PC-9 (cell line): ENCODE measurements at places on chromosomes 6 and 20. TPM values are rescaled to one million over a fixed set of nuclear protein-coding genes. Genes with fewer than 3 reads are reported as not detected.

DNA sequence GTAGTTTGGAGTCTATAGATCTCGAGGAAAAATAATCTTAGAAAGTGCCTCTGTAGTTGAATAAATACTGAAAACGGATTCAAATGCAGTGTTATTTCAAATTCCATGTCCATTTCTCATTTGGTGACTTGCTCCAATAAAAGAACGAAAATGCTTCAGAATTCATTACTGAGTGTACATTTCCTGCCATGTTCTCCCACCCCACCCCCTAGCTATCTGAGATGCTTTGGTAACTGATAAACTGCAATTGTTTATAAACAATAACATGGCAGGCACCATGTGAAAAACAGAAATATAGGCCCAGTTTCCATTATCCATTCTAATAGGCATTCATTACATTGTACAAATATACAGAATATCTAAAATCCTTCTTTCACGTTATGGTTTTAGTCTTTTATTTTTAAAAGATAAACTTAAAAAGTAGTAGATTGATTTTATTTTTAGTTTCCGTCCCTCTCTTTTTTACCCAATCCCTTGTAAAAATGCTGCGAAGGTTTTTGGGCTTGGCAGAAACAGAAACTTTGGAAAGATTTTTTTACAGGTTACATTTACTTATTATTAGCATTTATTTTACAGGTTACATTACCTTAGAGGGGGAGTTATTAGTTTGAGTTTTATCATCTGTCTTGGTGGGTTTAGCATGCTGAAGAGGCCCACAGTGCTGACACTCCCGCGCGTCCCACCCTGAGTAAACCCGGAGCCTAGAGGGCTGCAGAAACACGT lies 1.5 kb downstream of the FAM162B start:
- DNase-seq: no peak
- H3K4me3 ChIP-seq: no peak overlapping the region
- no peaks in the 10 kb centered on the region for H3K27me3 ChIP-seq
- H3K36me3 ChIP-seq: no peaks in the 10 kb centered on the region

GRCh38 chr20:694496-694895 lies 18.9 kb upstream of the SCRT2 start:
- H3K27ac ChIP-seq: no peak overlapping the region
- no peaks in the 10 kb centered on the region for H3K4me1 ChIP-seq
- DNase-seq: no peak
- H3K27me3 ChIP-seq: peaks cover 94% of the 10 kb centered on the region
- no peaks in the 10 kb centered on the region for H3K36me3 ChIP-seq

- no peak for DNase-seq
- no peak overlapping the region for H3K27ac ChIP-seq
- no peaks in the 10 kb centered on the region for H3K36me3 ChIP-seq
- H3K4me1 ChIP-seq: no peaks in the 10 kb centered on the region
- no peaks in the 10 kb centered on the region for H3K27me3 ChIP-seq
These were observed 15.1 kb downstream of the SRSF6 start for GRCh38 chr20:43472671-43473380.

TCP11 gene
- not detected in 2 replicates for total RNA-seq

- H3K4me1 ChIP-seq: no peaks in the 10 kb centered on the region
- DNase-seq: no peak
- H3K27me3 ChIP-seq: peaks cover 95% of the 10 kb centered on the region
- no peak overlapping the region for H3K27ac ChIP-seq
These were observed 70.0 kb upstream of the SRSF6 start for GRCh38 chr20:43387737-43388136.
